ENCODE measurements at places on chromosomes 1 and 21.

- no peak for DNase-seq
Observed at GRCh38 chr21:41488080-41488479, 19.9 kb downstream of the TMPRSS2 start.

GRCh38 chr1:96034006-96034405 is 687.6 kb upstream of the PTBP2 start:
- no peak for DNase-seq

DNA sequence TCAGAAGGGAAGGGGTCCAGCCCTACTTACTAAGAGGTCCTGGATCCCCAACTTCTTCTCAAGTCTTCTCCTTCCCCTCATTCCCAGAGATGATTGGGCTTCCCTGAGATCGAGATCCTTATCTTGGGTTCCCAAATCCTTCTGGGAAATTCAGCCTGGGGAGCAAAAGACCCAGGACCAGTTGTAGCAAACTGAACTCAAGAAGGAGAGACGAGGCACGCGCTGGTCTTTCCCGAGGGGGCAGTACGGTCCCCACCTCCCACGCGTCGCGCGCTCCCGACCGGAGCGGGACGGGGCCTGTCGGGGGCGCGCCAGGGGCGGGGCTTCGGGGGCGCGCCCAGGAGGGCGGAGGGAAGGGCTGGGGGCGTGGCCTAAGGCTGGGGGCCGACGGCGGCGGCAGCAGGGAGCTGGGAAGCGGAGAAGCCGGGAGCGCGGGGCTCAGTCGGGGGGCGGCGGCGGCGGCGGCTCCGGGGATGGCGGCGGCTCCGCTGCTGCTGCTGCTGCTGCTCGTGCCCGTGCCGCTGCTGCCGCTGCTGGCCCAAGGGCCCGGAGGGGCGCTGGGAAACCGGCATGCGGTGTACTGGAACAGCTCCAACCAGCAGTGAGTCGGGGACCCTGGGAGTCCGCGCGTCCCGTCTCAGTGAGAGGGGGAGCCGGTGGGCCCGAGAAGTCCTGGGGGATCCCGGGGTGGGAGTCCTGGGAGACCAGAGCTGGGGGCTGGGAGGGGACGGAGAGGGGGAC is at the start of gene EFNA3:
EFNA3 (plus strand) TSS at position 369 of the 741 bp plus-strand sequence; CDS start at position 474, 105 bp downstream.
- no peak for DNase-seq

- no peak for DNase-seq
Observed at GRCh38 chr1:36641776-36642175, 159.1 kb upstream of the CSF3R start.

DNA sequence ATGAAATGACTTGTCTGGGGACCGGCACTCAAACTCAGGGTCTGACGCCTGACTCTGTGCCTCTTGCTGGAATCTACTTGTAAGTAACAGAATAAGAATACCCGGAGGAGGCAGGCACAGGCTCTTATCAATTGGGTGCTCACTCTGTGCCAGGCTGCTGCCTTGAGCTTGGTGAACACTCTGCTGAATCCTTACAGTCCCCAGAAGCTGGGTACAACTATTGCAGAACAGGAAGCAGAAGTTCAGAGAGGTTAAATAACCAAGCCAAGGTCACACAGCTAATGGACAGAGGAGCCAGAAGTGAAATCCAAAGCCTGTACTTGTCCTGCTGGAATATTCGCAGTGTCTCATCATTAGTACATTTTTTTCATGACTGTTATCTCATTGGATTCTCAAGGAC is 86.0 kb downstream of the EPHB2 start:
- no peak for DNase-seq

DNA sequence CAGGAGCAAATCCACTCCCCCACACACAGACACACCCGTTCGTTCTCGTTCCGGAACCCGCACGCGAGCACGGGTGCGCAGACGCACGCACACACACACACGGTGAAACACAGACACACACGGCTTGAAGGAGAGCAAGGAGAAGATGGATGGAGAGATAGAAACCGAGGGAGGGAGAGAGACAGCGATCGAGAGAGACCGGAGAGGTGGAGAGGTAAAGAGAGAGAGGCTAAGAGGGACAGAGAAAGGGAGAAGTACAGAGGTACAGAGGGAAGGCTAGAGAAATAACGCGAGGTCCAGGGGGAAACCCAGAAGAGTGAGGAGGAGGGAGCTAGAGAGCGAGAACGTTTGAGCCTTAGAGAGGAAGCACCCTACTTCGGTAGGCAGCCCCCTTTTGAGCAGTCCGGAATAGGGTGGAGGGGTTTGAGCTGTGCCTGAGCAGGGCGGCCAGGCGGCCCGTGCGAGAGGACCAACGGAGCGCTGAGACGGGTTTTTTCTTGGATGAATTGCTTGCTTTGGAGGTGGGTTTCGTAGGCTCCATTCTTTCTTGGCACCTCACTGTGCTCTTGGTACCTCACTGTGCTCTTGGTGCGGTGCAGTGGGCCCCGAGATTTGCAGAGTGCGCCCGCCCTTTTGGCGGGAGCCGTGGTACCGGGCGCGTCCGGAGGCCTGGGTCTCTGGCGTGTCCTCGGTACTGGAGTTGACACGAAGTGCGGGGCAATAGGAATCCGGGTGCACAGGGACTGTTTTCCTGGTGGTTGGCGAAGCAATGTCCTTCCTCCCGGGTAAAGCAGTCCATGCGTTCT is 88.4 kb upstream of the RHOU start:
- DNase-seq, result no peak

DNA sequence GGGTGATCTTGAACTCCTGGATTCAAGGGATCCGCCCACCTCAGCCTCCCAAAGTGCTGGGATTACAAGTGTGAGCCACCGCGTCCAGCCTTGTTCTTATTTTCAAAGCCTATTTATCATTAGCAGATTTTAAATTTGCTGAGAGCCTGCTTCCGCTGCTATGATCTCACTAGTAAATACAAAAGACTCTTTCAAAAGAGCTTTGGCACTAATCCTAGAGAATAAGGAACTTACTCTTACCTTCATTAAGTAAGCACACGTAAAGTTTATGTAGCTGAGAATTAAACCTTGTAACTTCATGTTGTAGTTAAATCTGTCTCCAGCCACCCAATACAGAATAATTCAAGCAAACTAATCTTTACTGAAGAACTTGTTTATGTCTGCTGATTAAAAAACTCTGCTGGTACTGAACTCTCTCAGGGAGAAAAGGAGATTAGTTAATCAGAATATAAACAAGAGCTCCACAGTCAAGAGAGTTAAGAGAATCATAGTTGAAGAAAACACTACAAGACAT is 72.3 kb downstream of the RUSC1 start:
- no peak for DNase-seq

- DNase-seq, result peak; percentile 12
Observed at GRCh38 chr1:32066489-32066873, 6.3 kb upstream of the TMEM39B start.

- no peak for DNase-seq
Observed at GRCh38 chr1:156499842-156500542, 583 bp downstream of the MEF2D start.

- DNase-seq, result no peak
Observed at GRCh38 chr1:213286235-213286634, 235.2 kb downstream of the RPS6KC1 start.

GRCh38 chr1:191888996-191889622 is 269.2 kb upstream of the RGS18 start:
- DNase-seq, result no peak

DNA sequence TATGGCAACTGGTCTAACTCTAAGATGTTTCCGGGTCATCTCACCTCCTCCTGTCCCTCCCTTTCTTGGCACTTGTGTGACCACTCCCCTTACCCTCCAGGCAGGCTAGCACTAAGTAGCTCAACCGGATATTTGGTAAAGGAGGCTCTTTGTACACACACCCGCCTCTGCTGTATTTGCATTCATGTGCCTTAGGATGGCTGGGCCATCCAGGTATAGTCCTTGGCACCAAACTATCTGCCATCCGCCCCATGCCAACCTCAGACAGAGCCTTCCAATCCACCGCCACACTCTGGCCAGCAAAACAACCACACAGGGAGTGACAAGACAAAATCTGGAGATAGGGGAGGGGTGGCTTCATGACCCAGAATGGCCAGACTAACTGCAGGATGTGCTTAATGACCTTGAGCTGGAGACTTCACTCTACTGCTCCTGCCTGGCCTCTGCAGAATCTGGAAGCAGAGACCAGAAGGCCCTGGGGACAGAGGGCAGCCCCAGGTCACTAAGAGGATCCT is 59.5 kb downstream of the CDK18 start:
- DNase-seq, result no peak

- DNase-seq, result no peak
Observed at GRCh38 chr1:229229137-229229720, 41.7 kb upstream of the RAB4A start.

- no peak for DNase-seq
Observed at GRCh38 chr1:18320051-18320450, 160.7 kb upstream of the KLHDC7A start.

- DNase-seq, result no peak
Observed at GRCh38 chr1:233509526-233509925, 104.4 kb upstream of the KCNK1 start.

DNA sequence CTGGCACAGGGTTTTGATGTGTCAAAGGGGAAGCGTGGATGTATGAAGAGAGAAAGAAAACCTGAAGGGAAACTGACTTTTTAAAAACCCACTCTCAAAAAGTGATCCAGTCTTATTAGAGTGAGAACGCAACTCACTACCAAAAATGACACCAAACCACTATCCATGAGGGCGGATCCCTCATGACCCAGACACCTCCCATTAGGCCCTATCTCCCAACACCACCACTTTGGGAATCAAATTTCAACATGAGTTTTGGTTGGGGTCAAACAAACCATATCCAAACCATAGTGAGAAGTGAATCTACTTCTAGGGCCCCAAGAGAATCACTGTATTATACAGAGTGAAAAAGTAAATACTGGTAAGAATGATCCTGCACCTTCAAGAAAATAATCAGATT is 53.5 kb downstream of the FNBP1L start:
- DNase-seq, result no peak

DNA sequence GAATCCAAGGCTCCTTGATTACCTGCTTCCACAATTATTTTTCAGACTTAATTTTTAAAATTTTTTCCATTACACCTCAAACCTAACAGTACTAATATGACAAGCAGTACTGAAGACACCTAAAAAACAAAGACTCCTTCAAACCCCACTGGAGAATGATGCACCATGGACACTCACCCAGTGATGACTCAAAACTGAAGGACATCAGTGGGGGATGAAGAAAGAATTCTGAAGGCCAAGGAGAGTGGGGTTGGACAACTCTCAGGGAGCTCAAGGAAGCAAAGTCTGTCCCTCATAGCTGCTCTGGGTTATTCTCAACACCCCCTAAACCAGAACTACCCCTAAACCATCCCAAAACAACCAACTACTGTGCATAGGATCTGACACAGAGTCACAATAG is 2.4 kb upstream of the ARHGAP29 start:
- DNase-seq, result no peak

DNA sequence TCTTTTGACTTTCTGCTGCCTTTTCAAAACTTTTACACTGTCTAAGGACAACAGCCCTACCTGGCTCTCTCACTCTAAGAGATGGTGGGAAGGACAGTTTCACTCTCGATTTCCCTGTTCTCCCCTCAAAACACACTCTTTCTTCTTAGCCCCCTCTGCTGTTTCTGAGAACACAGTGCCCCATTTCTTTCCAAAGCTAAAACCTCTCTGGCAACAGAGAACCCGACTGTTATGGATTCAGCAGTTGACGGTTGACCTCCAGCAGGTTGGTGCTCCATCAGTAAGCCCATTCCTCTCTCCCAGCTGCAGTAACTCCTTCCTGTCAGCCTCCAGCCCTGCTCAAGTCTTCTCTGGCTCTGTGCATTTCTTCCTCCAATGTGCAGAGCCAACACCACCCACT is 88.2 kb upstream of the ABCD3 start:
- no peak for DNase-seq

DNA sequence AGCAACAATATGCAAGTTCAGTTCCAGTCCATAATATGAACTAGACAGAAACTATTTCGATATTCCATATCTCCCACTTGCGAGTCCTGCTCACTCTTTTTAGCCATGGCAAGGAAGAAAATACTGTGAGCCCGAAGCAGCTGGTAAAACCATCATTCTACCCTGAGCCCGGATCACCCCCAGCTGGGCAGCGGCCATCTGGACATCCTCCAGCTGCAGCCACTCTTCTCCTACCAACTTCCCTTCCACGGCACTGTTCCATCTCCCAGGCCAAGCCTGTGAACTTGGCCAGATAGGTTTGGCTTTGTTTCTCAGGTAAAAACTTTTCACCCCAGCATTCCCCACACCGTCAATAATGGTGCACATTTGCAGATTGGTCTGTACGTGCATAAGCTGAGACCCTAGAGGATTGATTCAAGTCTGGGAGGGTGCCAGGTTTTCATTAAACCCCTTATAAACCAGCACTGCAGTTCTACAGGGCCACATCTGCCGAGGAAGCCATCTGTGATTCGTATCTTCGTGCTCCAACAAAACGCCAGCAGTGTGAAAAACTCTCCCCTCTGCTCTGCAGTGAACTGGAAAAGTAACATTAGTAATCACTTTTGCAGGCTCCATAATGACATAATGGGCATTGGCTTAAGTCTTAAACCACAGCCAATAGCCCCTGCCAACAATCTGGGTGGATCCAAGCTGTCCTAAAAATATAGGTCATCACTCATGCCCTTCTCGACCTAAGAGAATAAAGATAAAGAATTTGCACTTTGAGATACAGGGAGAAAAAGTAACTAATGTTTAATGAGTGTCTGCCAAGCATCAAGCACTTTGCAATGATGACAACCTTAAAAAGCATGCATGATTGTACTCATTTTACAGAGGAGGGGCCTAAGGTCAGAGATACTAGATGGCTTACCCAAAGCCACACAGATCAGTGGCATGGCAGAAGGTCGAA is 205.1 kb downstream of the PLPP3 start:
- no peak for DNase-seq

- no peak for DNase-seq
Observed at GRCh38 chr1:94309829-94310569, 72.6 kb upstream of the ARHGAP29 start.
